ENCODE measurements at places on chromosomes 16 and 17. TPM values are rescaled to one million over a fixed set of nuclear protein-coding genes. Genes with fewer than 3 reads are reported as not detected.

EFCAB13 gene
- 6.2 TPM for total RNA-seq

KRTAP4-5 gene
- not detected for total RNA-seq

SLFN5 gene
- total RNA-seq = 16.3 TPM

DNA sequence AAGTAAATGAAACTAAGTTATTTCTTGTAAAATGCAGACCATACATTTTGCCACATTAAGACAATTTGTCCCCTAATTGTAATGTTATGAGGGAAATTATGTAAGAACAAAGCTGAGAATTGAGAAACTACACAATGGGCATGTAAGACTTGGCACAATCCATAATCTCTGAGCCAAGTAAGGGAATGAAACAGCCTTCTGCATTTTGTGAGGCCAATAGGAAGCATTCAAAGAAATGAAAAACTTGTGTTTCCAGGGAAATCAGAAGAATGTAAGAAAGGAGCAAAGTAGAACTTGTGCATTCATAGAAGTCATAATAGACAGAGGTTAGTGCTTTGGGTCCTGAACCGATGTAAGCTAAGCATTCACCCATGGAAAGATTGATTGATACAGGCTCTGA is 1.8 kb downstream of the KRTAP9-4 start:
- no peak for DNase-seq

NCOR1 gene
- 85.1 TPM for total RNA-seq

DNA sequence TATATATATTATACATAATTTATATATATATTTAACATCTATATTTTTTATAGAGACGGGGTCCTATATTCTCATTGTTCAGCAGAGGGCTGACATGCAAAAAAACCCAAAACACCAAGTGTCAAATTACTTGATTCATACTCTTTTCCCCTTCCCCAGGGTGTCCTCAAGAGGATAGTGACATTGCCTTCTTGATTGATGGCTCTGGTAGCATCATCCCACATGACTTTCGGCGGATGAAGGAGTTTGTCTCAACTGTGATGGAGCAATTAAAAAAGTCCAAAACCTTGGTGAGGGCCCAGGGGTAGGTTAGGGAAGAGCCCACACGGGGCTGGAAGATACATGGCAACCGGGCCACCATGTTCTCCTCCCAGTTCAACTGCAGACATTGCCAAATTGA is 11.0 kb downstream of the ITGAM start:
- DNase-seq = no peak

- peak; percentile 90 for DNase-seq
Observed at GRCh38 chr16:82748026-82748425, 121.3 kb downstream of the CDH13 start.

DNA sequence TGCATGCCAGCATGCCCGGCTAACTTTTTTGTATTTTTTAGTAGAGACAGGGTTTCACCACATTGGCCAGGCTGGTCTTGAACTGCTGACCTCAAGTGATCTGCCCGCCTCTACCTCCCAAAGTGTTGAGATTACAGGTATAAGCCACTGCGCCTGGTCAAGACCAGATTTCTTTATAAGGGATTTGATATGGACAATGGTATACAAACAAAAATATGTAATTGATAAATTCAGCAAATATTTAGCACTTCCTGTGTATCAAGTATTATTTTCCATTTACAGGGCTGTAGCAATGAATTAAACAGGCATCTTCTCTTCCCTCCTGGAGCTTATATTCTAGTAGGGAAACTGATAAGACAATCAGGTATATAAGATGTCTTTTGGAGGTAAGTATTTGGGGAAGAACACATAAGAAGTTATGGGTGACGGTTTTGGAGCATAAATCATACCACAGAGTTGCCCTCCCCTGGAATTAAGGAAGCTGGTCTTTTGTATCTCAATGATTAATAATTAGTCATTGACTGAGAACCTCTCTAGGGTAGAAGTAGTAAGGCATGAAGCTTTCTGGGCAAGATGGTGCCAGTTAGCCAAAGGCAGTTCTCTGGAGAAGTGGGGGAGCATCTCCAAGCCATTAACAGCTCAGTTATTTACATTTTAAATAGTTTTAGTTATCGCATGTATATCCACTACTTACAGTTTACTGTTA is 35.8 kb downstream of the TANC2 start:
- DNase-seq = no peak

KCNJ16 gene
- total RNA-seq = under 0.01 TPM

SLC13A5 gene
- total RNA-seq = 0.20 TPM

- no peak for DNase-seq
Observed at GRCh38 chr16:85579191-85579590, 33.9 kb upstream of the GSE1 start.

- peak; percentile 89 for DNase-seq
Observed at GRCh38 chr17:64281962-64282752, 19.1 kb upstream of the TEX2 start.

GRCh38 chr17:49509588-49509917 is 14.5 kb downstream of the NGFR start:
- no peak for DNase-seq

DNA sequence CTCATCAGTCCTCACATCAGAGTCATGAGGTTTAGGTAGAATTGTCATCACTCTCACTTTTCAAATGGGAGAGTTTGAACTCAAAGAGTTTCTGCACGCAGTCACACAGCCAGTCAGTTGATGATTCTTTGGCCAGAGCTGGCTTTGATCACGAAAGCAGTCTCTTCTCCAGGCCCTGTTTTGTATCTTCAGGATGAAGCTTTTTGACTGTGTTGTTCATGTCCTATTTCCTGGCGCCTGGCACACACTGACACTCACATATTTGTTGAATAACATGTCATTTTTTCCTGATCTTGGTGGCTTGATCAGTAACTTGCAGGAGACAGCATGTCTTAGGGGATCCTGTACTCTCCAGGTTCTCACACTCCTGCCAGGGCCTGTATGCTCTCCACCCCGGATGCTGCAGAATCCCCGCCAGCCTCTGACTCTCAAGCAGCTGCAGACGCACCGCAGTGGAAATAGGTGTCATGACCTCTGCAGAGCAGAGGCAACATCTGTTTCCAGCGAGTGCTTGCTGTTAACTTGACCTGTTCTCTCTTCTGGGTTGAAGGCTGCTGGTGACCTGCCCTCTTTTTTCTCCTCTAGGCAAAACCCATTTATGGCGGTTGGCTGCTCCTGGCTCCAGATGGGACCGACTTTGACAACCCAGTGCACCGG is 33.0 kb downstream of the MPRIP start:
- peak; percentile 88 for DNase-seq

DNA sequence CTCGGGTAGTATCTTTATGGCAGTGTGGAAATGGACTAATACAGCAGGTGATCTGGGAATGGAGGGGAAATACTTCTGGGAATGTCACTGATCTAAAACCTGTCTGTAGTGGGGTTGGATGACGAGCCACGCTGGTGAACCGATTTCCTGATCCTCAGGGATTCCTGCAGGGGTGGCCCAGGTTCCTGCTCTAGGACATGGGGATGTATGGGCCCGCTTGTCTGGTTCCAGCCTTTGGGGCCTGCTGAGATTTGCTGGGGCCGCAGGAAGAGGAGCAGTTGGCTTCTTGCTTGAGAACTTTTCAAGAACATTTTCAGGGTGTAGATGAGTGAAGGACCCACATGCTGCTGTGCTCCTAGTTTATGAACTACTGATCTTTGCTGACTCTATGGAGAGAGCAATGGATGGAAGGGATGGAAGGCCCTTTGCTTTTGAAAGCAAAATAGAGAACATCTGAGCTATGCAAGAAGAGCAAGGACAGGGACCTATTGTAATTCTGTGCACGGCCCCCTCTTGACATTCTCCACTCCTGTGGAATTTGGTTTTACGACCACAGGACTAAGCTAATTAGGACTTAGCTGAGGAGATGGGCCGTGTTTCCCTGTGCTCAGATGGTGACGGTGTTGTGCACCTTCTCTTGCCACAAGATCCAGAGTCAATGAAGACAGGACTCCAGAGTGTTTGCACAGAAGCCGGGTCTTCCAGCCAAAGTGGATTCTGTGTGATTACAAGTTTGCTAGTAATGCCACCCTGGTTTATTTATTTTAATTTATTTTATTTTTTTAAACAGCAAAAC is 90.5 kb downstream of the SEC14L1 start:
- no peak for DNase-seq

DNA sequence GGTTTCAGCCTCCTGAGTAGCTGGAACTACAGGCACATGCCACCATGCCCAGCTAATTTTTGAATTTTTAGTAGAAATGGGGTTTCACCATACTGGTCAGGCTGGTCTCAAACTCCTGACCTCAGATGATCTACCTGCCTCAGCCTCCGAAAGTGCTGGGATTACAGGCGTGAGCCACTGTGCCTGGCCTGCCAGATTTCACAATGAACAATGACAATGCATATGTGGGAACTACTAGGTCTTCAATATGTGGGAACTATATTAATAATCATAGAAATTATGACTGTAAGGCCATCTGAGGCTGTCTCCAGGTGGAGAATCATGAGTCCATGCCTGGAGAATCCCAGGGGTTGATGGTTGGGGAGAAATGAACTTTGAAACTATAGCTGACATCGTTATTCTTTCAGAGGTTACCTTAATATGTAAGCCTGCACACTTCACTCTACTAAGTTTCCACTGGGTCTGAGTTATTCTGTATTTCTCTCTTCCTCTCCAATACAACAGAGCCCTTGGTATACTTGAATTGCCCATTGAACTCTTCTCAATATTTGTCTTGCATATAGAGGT is 7.2 kb upstream of the DRC7 start:
- no peak for DNase-seq

- DNase-seq = no peak
Observed at GRCh38 chr16:9526791-9527190, 435.3 kb downstream of the HAPSTR1 start.

- no peak for DNase-seq
Observed at GRCh38 chr17:9974448-9975381, 69.6 kb upstream of the RCVRN start.

ABCA8 gene
- total RNA-seq = under 0.01 TPM

GRCh38 chr17:1947743-1948516 is 77.2 kb downstream of the RTN4RL1 start:
- no peak for DNase-seq

- no peak for DNase-seq
Observed at GRCh38 chr16:48082516-48082915, 73.3 kb downstream of the ABCC12 start.

KRT16 gene
- total RNA-seq = not detected

GRCh38 chr16:78788696-78789095 is 689.2 kb downstream of the WWOX start:
- DNase-seq = no peak

GRCh38 chr17:951325-952132 is 28.0 kb downstream of the NXN start:
- peak; percentile 67 for DNase-seq

DNA sequence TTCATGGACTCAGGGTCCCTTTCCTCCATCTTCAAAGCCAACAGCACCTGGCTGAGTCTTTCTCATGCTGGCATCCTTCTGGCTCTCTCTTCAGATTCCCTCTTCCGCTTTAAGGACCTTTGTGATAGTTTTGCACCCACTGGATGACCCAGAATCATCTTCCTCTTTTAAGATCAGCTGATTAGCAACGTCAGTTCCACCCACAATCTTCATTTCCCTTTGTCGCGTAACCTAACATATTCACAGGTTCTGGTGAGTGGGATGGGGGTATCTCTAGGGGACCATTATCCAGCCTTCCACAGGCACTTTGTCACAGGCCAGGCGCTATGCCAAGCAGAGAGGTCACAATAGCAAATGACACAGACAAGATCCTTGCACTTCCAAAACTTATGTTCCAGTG is 593.8 kb downstream of the MAF start:
- no peak for DNase-seq

- DNase-seq = no peak
Observed at GRCh38 chr17:38942696-38943334, 17.4 kb downstream of the LASP1NB start.

GRCh38 chr16:69937465-69937951 is 13.6 kb upstream of the CLEC18A start:
- DNase-seq = no peak

DNA sequence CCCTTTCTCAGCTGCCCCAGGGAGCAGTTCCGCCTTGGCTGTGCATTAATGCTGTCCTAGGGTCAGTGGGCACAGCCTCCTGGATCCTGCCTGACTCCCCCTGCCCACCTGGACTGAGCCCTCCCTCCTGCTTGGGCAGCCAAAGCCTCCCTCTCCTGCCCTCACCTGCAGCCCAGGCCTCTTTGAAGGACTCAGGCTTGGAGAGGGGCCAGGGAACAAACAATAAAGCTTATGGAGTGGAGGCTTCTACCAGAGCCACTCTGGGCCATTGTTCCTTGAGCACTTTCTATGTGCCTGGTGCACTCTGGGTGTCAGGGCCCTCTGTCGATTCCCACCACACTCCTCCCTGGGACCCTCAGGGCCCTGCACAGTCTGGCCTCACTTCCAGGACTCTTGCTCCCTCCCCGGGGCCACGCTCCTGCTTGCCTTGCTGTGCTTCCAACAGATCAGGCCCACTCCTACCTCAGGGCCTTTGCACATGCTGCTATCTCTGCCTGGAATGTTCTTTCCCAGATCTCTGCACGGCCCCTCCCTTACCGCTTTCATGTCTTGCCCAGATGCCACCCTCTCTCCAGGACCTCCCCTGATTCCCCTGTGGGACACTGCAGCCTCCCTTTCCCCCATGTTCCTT is 5.0 kb downstream of the KCNJ12 start:
- no peak for DNase-seq

GRCh38 chr17:44601539-44601938 is 44.3 kb downstream of the FZD2 start:
- DNase-seq = no peak

TEDC2 gene
- total RNA-seq = 3.3 TPM

LDHD gene
- 0.60 TPM for total RNA-seq

GRCh38 chr16:56897026-56897799 is 32.2 kb downstream of the SLC12A3 start:
- DNase-seq = no peak

DNA sequence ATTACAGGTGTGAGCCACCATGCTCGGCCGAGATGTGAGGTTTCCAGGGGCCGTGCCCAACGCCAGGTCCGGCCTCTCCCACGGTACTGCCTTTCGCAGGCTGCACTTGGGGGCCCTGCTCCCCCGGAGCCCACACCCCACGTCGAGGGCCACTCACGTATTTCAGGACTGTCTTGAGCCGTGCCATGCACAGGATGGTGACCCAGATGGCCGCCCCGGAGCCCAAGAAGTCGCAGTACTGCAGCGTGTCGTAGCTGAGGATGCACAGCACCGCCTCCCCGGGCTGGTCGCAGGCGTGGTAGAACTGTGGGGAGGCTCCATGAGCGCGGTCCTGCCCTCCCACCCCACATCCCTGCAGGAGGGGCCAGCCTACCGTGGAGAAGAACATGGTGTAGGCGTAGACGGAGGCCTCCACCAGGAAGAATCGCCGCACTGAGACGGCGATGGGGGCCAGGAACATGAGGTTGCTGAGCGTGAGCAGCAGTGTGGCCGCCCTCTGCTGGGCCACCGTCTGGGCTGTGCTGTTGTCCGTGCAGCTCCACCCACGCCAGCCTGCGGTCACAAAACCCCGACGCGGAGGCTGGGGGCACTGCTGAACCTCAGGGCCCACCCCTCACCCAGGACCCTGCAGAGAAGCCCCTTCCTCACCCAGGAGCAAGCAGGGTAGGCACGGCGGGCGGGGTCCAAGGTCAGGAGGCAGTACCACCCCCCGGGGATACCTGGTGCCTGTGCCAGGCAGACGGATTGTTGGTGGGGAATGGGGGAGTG is 3.7 kb upstream of the MRPL28 start:
- DNase-seq = no peak

ABCC6 gene
- 0.44 TPM for total RNA-seq

- peak; percentile 58 for DNase-seq
Observed at GRCh38 chr17:78343543-78344201, 16.2 kb downstream of the SOCS3 start.

- no peak for DNase-seq
Observed at GRCh38 chr16:80263848-80264694, 276.7 kb upstream of the DYNLRB2 start.

COL1A1 gene
- 7.2 TPM for total RNA-seq

GRCh38 chr17:62098623-62099231 is 33.6 kb upstream of the MED13 start:
- no peak for DNase-seq

- DNase-seq = no peak
Observed at GRCh38 chr16:85577899-85578598, 35.1 kb upstream of the GSE1 start.

Data from lung microvascular endothelial cell (primary cell).